NCI-H510A treated with DMSO at 0.1 percent for 48 hours (cell line): ENCODE measurements at places on chromosomes 2 and 18.

- no peak for DNase-seq
Measured at GRCh38 chr2:215411941-215412743, 23.7 kb downstream of the FN1 start.

GRCh38 chr2:129936334-129936934 lies 43.0 kb upstream of the RAB6C start:
- DNase-seq: no peak

GRCh38 chr18:44590956-44591670 lies 89.6 kb upstream of the SETBP1 start:
- DNase-seq: no peak

DNA sequence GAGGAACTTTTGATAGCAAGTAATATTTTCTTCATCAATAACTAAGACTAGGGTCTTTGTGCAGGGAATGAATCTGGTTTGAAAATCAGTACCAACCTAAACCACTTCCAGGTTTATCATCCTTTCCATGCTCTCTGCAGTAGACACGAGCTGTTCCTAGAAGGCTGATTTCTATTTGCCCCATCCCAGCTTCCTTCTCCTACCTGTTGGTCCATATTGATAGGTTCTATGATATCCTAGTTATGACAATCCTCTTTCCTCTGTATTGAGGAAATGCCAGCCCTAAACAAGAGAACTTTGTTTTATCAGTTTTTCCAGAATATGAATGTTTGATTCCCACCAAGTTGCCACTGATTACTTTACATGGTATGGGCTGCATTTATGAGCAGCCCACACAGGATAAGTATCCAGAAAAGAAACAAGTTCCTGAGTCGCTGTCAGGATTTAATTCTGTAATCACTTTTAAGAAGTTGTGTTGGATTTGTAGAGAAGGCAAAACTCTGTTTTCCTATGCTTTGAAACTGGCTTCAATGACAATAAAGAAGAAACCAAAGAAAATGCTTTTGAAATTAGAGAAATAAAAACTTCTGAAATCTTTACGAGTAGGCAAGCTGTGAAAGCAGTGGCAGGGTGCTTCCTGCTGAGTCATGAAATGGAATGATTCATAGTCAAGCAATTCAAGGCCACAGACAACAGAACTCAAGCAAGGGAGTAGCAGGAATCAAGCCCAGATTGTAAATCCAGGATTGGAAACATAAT lies 37.3 kb upstream of the TANK start:
- no peak for DNase-seq

- DNase-seq: no peak
Measured at GRCh38 chr2:235049719-235050118, 97.9 kb downstream of the SH3BP4 start.

DNA sequence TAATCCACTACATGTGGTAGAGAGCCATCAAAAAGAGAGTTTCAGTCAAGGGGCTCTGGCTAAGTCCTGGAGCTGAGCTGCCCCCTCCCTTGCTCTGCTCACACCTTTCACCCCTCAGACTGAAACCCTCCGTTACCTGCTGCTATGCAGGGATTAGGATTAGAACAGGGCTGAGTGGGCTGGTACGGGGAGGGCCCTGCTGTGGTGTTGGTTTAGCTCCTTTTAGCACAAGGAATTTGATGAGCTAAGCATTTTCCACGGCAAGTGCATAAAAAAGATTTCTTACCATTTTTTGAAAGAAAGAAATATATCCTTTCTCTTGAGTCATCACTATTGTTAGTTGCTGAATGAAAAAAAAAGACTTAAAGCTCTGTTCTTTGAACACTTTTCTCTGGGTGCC lies 46.3 kb downstream of the TCF7L1 start:
- no peak for DNase-seq

DNA sequence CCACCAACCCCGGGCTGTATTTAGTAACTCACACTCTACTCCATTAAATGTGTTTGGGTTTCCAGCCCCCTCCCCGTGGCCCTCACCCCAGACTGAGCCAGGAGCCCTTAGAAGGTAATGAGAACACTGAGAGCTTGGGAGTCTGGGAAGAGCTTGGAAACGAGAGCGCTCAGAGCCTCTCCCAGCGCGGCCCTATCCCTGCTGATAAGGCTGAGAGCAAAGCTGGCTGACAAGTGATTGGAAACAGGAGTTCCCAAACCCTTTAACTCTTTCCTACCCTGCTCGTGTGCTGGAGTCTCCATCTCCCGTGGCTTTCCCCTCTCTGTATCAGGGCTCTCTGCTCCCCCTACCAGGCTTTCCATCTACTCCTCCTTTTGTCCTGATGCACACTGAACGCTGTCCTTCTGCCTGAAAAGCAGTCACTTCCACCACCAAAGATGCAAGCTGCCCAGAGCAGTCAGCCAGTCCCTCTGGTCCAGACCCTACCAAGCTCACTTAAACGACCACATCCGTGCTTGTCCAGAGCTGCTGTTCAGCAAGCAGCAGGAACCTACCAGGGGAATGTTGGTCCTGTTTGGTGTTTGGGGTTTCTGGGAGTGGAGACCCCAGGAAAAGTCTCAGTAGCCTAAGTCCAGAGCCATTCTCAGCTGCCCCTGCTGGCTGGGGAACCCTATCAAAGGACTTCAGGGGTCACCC lies 100.0 kb upstream of the PKDCC start:
- DNase-seq: no peak

GRCh38 chr18:47594621-47595086 lies 335.8 kb downstream of the SMAD2 start:
- no peak for DNase-seq

DNA sequence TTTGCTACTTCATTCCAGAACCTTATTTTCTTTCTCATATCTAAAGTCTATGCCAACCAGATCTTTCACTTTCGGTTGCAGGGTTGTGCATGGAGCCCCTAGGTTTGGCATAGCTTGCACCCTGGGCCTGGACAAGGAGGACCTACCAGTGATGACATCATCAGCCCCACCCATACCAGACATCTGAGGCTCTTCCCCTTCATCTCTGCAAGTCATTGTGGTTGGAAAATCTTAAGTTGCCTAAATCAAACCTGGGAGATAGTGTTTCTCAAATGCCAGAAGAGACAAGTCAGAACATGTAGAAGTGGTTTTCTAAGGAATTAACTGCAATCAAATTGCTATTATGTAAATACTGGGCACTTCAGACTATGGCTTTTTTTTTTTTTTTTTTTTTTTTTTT lies 363.3 kb downstream of the ZNF516 start:
- DNase-seq: peak; percentile 12

- DNase-seq: no peak
Measured at GRCh38 chr2:234269769-234270204, 219.3 kb downstream of the SPP2 start.

DNA sequence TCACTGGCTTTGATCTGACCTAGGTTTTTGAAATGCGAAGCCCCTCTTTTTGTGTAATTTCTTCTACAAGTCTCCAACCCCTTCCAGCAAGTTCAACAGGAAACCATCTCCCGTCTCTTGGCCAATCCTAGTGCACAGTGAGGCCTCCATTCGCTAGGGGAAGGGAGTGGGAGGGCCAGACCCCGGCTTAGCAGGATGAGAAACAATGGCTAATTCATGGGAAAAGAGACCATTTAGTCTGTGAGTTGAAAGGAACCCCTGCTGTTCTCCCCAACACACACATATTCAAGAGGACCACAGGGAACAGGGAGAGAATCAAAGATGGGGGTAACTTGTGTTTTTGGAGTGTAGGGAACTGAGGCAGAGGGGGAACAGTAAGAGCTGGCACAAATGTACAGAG lies 83.0 kb downstream of the RTN4 start:
- no peak for DNase-seq

GRCh38 chr2:66031236-66031635 lies 403.7 kb upstream of the MEIS1 start:
- no peak for DNase-seq
